ENCODE measurements at places on chromosomes 1 and 21.

DNA sequence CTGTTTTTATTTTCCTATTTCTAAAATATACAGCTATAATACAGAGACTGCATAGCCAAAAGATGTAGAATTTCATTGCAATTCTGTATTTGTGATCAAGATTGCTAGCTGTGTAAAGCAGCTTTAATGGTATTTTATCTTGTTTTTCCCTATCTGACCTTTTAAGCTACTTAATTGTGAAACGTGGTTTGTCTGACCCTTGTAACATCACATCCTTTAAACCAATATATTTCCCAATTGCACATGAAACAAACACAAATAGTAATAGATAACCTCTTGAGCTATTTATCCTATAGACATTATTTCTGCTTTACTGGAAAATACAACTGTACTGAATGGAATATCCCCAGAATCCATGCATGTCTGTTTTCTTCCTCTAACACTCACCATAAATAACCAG is 112.2 kb upstream of the PLPPR4 start:
- DNase-seq: no peak

DNA sequence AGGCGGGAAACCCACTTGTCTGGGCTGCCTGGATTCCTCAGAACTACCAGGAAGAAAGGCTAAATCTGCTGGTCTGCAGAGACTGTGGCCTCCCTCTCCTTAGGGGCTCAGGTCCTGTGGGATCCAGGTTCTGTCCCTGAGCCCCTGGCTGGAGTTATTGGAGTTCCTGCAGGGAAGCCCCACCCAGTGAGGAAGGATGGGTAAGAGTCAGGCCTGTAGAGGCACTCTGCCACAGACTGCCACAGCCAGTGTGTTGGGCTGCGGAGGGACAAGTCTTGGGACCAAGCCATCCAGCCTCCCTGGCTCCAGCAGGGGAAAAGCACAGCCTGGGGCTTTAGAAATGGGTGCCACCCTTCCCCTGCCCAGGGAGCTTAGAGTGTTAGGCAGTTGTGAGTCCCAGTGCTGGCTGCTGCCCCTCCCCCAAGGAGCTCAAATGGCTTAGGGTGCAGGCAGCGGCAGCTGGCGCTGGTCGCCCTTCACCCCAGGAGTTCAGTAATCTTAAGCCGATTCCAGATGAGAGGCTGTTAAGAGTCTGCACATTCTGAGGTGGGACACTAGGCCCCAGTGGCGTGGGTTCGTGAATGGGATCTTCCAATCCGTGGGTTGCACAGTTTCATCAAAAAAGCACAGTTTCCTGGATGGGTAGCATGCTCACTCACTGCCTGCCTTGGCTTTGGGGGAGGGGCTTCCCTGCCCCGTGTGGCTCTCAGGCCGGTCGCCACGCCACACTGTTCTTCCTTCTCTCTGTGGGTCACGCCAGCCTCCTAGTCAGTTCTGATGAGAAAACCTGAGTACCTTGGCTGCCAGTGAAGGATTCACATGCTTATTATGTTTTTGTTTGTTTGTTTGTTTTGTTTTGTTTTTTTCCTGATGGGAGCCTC is 57.6 kb upstream of the FMO3 start:
- DNase-seq: no peak

GRCh38 chr1:23475641-23476040 is 8.3 kb downstream of the ASAP3 start:
- no peak for DNase-seq

DNA sequence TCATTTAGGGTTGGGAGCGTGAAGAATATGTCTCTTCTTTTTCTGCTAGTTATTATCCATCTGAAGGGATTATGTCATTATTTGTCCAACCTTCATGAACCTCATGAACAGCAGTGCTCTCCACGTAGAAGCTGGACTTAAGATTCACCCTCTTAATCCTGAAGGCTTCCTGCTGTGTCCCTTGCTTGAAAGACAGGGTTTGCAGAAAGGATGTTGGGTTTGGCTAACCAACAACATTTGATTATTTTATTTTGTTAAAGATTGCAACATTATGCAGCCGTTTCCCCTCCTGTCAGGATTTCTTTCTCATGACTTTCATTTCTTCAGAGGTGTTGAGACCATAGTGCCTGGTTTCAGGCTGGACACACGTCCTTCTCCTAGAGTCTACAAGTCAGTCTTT is 75.2 kb downstream of the NGF start:
- DNase-seq: no peak

- DNase-seq: no peak
Observed at GRCh38 chr1:63775418-63776127, 1.8 kb downstream of the ROR1 start.
